ENCODE measurements at places on chromosomes 7 and 10.

GRCh38 chr7:127845522-127846214 lies 185.6 kb downstream of the LRRC4 start:
- no peak for DNase-seq

DNA sequence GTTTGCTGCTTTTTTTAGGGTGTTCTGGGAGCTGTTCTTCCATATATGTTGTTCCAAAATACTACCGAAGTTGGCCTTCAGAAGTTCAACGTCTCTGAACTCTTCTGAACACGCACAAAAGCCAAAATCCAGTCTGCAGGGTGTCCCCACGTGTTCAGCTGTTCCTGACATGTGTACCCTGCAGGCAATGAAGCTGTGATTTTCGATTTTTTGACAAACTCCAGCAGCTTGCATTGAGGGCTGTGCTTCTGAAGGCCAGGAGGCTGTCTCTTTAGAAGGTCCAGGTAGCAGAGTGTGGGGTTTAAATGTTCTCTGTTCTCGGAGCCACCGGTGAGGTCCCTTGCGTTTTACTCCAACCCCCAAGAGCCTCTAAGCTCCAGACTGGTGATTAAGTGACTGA lies 145.0 kb downstream of the PRPF18 start:
- no peak for DNase-seq

- no peak for DNase-seq
These were observed 10.9 kb downstream of the FAM131B start for GRCh38 chr7:143351574-143351973.

GRCh38 chr7:126803060-126803665 lies 449.6 kb downstream of the GRM8 start:
- DNase-seq: no peak

GRCh38 chr7:327233-327931 lies 37.4 kb downstream of the FOXL3 start:
- DNase-seq: no peak

GRCh38 chr10:393787-394438 lies 258.7 kb downstream of the ZMYND11 start:
- DNase-seq: no peak

DNA sequence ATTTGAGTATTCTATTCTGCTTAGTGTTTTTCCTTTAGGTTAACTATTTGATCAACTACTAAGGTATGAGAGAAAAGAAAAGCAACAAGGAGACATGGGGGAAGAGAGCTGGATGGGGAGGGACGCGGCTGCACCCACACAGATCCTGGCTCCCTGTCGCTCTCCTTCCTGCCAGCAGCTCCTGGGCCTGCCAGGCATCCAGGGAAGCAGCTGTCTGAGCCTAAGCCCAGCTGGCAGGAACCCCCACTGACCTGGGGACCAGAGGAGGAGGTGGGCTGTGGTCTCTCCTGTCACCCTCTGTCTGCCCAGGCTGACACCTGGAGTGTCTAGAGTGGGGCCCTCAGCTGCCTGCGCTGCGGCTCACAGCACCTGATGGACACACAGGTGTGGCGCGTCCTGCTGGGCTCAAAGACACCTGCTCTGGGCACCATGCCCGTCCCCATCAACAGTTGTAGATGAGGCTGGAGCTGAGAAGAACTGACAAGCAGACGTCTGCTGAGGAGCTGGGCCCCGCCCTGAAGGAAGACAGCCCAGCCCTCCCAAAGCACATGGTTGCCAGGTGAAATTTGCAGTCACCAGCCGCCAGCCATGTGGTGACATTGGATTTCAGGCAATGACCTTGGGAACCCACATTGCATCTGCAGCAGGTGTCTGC lies 207.9 kb downstream of the PLXNA4 start:
- DNase-seq: no peak

GRCh38 chr7:34385384-34385783 lies 272.6 kb upstream of the NPSR1 start:
- DNase-seq: no peak

- DNase-seq: no peak
These were observed 172.9 kb upstream of the GRM3 start for GRCh38 chr7:86470763-86471162.

DNA sequence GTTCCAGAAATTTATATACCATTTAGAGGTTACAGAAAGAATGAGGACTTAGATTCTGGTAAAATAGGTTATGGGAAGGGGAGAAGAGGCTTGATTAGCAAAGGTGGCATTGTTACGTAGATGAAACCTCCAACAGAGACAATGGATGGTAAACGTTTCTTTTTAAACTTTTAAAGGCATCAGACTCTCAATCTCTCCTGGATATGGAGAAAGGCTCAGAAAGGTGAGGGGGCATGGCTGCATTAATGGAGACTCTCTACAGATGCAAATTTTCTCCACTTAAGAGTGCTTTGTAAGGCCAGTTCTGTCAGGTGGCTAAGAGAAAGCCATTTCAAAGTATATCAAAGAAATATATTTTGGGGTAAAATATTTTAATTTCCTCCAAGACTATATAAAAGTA lies 240.9 kb upstream of the PTER start:
- no peak for DNase-seq

Measured in CD8-positive, alpha-beta memory T cell (primary cell).